ENCODE measurements at places on chromosomes 5 and 9.

DNA sequence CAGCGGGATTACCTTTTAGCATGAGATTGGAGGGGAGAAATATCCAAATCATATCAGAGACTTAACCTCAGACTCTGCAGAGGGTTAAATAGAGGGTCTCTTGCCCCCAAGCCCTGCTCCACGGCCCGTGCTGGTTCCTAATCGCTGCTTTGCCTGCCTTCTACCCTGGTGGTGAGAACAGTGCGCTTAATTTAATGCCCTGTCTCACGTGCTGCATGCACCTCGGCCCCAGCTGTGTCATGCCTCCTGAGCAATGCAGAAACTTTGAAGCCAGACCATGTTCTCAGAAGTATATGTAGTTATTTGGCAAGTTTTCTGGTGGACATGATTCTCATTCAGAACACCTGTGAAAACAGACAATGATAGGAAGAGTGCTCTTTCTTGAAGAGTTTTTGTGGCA is 1.4 kb downstream of the OTULIN start:
- DNase-seq = peak; percentile 42

- DNase-seq = no peak
Observed at GRCh38 chr5:82205005-82205404, 73.1 kb downstream of the RPS23 start.

- no peak for DNase-seq
Observed at GRCh38 chr5:179272326-179273072, 72.8 kb downstream of the ADAMTS2 start.

DNA sequence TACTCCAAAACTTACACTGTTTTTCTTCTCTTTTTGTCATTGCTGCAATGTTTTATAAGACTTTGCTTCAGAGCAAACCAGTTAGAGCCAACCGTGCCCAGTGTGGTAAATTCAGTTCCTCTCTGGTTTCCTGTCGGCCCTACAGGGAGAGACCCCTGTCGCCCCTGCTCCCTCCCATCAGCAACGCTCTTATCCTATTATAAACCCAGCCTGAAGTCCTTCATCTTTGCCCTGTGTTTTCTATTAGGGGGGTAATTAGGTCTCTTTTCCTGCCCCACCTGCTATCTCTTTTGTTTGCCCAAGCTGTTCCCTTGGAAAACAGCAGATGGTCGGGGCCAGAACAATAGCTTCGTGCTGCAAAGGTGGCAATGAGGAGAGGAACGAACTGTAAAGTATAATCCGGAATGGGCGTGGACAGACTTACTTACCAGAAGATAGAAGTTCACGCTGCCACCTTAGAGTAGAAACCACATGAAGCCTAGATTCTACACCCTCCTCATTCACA is 21.4 kb upstream of the OTULINL start:
- no peak for DNase-seq

DNA sequence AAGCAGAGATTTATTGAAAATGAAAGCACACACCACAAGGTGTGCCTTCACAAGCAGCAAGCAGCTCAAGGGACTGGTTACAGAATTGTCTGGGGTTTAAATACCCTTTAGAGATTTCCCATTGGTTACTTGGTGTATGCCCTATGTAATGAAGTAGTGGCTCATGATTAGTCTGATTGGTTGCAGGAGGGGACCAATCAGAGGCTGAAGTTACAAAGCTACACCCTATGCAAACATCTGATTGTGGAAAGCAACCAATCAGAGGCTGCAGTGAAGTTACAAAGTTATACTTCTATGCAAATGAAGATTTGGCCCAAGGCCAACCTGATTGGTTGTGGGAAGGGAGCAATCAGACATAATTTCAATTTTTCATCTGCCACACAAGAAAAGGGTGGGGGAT is 119.9 kb downstream of the C9orf152 start:
- no peak for DNase-seq

DNA sequence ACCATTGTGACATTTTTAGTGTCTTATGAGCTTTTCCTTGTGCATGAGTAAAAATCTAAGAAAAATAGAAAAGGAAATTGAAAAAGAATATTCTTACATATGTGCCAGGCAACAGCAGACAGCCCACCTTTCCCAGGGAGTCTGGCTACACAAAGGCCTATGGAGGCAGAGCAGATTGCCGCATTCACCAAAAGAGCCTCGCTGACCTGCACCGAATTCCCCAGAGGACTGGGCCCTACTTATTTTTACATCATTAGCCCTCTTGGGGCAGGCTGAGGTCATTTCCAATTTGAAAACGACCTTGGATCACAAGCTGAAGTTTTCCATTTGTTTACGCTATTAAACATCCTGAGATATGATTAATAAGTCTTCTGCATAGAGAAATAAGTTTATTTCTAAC is 66.2 kb upstream of the WDR41 start:
- no peak for DNase-seq

DNA sequence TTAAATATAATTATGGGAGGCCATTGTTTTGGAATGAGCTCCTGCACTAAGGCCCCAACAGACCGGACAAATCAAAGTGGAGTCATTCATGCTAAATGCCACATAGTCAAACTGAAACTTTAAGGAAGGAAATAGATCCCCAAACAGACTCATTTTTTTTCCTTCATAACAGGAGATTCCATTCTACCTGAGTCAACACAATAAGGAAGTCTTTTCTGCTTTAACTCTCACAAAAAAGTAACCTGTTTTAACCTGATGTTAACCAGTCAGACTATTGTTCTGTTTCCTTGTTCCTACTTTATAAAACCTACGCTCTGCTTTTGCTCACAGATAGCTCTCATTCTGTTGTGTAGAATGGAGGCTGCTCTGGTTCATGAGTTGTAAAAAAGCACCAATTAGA is 234.9 kb downstream of the YTHDC2 start:
- no peak for DNase-seq

DNA sequence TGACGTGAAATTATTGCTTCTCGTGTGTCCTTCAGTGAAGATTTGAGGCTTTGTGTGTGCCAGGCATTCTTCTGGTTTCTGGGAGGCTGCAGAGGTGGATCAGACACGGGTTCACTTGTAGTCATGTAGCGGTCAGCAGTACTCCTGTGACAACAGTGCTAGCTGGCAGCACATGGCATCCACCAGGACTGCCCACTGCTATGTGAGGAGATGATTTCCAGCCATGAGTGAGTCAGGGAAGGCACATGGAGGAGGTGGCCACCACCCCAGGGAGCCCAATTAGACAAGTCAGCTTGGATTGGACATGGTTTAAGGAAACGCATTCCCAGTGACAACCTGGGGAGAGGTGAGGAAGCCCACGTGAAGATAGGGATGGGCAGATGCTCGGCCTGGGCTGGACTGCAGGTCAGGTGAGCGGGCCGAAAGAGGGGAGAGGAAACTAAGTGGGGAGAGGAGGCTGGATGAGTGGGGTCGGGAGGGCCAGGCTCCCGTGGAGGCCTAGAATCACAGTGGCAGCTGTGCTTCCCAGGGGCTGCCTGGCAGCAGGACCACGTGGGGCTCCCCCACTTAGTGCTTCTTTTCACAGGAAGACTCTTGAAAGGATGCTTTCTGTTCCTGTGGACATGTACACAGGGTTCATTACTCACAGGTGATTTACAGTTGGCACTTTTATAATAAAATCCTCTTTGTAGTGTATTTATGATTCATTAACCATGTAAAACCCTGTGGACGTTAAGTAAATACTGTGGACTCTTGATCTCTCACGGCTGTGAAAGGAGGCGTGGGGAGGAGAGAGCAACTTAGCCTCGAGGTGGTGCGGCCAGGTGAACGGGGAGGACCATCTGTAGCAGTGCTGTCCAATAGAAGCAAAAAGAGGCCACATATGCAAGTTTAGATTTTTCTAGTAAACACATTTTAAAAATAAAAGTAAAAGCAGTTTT is 80.0 kb upstream of the OTULINL start:
- no peak for DNase-seq

DNA sequence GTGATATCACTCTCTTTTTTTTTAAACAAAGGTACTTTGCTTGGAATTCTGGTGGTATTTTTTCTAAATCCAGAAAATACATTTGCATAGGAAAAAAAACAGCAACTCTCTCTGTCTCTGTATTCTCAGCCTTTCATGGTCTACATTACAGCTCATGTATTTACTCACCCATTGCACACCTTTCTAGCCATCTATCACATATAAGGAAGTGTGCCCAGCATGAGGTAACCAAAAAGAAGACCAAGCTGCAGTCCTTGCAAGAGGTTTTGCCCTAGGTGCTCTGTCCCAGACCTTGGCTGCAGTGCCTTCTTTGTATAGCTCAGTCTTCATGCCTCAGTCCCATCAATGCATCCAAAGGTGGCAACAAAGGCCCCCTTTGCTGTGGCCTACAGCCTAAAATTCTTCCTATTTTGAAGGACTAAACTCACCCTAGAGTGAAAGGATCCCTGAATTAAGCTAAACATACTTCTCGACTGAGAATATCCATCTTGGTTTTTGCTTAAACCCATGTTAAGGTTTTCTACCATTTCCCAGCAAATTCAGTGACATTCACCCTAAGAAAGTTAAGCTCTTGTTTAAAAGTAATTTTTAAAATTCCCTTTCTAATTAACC is 446.4 kb downstream of the KIF4B start:
- DNase-seq = no peak

DNA sequence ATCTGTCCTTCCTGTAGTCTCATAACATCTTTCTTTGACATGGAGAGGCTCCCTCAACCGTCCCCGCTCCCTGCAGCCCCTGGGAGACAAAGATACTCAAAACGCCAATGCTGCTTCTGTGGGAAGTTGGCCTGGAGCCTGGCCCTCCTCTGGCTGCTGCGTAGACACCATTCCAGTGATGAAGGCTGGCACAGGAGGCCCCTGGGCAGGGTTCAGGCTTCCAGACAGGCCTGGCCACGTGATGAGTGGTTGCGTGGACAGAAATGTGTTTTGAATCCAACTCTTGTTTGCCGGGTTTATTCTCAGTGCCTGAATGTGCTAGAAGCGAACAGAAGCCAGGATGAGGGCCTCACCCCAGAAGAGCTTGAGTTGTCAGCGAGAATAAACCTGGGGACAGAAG is 43.2 kb upstream of the NKX2-5 start:
- no peak for DNase-seq

DNA sequence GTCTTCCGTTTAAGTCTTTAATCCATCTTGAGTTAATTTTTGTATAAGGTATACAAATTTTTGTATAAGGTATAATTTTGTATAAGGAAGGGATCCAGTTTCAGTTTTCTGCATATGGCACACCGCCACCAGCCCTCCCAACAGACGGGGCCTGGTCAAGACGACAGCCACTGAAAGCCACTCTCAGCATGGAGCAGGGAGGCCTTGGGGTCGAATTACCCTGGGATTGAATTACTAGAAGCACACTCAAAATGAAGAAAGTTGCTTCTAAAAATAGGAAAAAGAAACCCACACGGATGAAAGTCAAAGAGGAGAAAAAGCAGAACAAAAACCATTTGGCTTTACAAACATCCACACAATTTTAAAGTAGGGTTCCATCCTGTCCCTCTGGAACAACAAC is 586.2 kb upstream of the ADAMTS16 start:
- DNase-seq = no peak

- DNase-seq = no peak
Observed at GRCh38 chr9:2849941-2850340, 6.0 kb upstream of the PUM3 start.

- DNase-seq = no peak
Observed at GRCh38 chr5:129820-130219, 37.9 kb downstream of the PLEKHG4B start.

GRCh38 chr5:118557251-118557661 is 431.1 kb downstream of the DTWD2 start:
- no peak for DNase-seq

DNA sequence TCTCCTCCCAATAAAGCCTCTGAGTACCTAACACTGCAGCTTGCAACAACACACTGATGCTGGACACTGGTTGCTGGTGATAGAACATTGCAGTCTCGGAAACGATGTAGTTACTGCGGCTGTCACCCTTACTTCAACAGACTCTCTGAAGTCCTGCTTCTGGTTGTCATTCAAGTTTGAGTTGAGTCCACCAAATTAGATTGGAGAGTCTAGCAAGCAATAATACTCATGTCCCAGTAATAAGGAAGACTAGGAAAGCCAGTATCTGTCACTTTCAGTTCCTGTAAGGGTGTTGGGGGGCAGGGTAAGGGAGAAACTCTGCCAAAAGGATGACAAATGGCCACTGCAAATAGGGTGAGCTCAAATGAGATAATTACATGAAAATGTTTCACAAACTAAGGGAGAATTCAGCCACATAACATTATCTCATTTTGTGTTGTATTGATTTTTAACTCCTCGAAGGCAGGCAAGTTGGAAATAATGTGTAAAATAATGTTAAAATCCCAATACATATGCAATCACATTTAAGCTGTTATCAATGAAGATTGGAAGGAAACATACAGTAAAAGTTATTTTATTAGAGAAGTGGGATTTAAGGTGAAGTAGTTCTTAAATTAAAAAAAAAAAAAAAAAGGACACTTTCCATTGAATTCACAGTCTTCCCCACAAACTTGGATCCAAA is 849 bp upstream of the IFT74 start:
- no peak for DNase-seq

- no peak for DNase-seq
Observed at GRCh38 chr5:175876107-175876506, 4.7 kb downstream of the CPLX2 start.

- DNase-seq = no peak
Observed at GRCh38 chr5:17243287-17244063, 26.0 kb downstream of the BASP1 start.

- no peak for DNase-seq
Observed at GRCh38 chr9:135146766-135147473, 59.5 kb downstream of the OLFM1 start.

- no peak for DNase-seq
Observed at GRCh38 chr5:161676103-161676502, 9.4 kb upstream of the GABRA6 start.

- DNase-seq = no peak
Observed at GRCh38 chr5:123448017-123448617, 24.9 kb upstream of the CEP120 start.

DNA sequence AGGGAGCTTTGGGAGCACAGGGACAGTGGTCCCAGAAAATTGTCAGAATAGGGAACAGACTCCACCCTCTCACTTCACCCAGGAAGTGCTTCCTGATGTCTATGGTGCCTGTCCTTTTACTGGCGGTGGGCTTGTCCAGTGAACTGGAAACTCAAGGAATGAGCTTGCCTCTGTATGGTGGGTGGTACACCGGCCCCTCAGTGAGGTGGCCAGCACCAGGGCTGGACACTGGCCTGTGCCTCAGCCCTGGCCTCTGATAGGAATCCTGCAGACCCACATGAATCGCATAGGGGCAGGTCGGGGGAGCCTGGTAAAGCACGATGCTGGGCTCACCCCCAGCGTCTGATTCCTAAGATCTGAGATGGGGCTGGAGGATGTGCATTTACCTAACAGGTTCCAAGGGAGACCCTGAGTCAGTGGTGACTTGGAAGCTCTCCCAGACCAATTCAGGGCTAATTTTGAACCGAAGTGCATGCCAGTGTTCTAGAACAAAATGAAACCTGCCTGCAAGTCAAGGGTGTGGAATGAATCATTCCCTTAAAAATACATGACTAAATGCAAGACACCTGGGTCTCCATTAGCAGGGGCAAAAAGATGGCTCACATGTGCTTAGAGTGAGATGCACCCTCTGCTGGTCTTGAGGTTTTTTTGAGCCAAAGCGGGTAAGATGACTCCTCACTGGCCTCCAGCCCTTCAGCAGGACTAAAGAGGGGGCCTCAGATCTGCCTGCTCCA is 178.3 kb downstream of the HSPA4 start:
- DNase-seq = no peak

Measured in T-helper 22 cell (primary cell).